ENCODE measurements at places on chromosomes 4 and X.

DNA sequence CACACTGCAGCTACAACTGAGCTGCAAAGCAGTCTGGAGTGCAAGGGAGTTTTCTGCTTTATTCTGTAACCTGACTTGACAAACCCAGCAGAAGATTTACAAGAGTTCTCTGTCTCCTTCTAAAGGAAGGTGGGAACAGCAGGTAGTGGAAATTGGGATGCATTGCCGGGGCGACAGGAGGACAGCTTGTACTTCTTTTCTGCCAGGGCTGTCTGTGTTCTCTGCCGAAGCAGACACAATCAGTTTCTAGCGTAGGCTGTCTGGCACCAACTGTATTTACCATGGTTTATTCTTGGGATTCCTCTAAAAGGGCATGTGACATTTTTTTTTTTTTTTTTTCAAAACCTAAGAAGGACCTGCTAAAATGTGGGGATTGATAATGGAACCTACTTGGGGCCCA is 190.8 kb upstream of the GK2 start:
- no peak for DNase-seq

DNA sequence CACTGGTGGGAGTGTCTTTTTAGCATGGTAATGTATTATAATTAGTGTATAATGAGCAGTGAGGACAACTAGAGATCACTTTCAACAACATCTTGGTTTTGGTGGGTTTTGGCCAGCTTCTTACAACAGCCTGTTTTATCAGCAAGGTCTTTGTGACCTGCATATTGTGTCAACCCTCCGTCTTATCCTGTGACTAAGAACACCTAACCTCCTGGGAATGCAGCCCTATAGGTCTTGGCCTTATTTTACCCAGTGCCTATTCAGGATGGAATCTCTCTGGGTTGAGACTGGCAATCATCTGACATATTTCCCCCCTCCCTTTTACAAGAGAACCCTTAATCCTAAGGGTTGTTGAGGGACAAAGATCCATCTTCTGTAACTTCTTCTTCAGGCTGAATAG is 21.9 kb upstream of the ADH4 start:
- no peak for DNase-seq

GRCh38 chr4:1217366-1217765 is 31.6 kb downstream of the CTBP1 start:
- no peak for DNase-seq

DNA sequence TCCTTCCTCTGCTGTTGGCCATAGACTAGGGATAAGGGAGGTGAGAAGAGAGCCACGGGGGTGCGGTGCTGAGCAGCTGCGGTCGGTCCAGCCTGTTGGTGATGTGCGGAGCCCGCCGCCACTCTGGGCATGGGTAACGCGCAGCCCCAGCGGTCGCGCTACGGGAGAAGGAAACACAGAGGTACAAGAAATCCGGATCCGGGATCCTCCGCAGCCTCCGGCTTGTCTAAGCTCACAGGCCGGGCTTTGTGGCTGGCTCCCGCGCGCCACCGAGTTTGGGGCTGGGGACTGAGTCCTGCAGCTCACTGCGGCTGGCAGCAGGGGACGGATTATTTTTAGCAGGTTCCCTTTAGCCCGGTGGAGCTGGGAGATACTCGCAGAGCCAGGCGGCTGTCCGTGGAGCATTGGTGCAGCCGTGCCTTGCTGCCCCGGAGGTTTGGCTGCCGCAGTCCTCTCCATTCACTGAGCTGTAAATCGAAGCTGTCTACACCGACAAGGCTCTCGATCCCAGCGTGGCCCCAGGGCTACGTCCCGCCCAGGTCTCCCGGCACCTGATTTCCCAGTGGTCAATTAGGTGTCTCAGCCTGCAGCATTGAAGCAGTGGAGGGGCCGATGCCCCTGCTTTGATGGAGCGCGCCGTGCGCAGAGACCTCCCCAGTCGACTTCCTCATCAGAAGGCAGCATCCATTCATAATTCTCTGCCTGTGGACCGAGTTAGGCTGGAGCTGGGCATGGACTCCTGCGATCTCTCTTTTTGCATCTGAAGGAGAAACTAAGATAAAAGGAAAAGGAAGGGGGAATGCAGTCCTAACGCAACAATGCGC is 81.9 kb upstream of the SCML1 start:
- no peak for DNase-seq

- DNase-seq: no peak
These were observed 1.8 kb downstream of the ACOX3 start for GRCh38 chr4:8438743-8439142.

All from foreskin melanocyte (primary cell).